ENCODE measurements at places on chromosomes 5 and 9.

DNA sequence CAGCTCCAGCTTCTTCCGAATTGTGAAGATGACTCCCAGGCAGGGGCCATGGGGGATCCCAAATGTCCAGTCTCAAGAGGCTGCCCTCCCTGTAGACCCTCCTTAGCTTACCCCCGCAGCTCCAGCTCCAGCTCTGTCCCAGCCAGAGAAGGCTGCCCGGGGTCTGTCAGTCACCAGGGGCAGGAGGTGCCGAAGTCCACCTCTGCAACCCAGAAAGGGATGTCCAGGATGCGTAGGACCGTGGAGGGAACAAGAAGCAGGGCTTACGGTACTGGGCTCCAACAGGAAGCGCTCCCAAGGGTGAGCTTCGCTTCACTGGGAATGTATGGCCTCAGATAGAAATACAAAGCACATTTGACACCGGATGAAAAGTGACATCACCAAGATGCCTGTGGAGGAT is 6.0 kb downstream of the IPPK start:
- no peak for DNase-seq

DNA sequence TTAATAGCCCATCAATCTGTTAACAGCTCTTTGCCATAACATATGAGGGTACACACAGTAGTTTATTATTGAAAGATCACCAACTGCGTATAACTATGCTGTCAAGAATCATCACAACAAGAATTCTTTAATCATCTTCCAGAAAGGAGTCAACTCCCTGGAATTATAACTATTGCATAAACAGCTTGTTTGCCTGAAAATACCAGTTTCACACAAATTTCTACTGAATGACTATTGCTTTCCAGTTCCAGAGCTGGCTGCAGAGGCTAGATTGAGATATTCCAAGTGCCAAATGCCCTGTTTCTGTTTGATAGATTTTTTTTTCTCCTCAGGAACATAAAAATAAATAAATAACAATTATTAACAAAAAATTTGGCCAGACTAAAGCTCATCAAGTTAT is 444.7 kb downstream of the TLE1 start:
- DNase-seq = no peak

GRCh38 chr5:151596828-151597539 is 5.9 kb upstream of the FAT2 start:
- DNase-seq = no peak

GRCh38 chr9:19200229-19200628 is 30.3 kb upstream of the DENND4C start:
- no peak for DNase-seq

DNA sequence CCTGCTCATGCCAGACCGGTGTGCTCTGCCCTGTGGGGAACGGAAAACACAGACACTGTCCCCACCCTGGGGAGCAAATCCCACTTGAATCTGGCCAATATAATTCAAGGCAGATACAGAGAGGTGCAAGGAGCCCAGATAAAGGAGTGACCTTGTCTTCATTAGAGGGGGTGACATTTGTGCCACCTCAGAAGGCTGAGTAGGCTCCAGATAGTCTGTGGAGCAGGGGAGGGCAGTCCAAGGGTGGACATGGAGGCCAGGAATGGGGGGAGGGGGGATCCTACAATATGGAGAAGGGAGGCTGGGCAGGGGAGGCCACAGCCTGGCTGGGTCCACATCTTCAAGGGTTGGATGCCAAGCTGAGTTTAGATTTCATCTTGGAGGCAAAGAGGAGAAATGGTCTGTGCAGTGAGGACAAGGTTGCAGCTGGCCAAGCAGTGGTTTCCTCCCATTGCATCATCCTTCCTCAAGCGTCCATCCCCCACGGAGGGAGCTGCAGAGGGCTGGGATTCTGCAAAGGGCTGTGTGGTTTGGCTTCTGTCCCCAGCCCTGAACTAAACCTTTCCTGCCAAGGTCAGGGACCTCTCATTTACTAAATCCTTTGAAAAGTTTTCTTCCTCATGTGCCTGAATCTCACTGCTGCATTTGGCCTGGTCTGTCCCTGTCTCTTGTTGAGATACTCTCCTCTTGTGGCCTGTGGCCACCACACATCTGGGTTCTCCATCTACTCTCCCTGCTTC is 60.1 kb downstream of the GALNT12 start:
- no peak for DNase-seq

GRCh38 chr5:92206681-92207080 is 823.6 kb upstream of the ARRDC3 start:
- no peak for DNase-seq

DNA sequence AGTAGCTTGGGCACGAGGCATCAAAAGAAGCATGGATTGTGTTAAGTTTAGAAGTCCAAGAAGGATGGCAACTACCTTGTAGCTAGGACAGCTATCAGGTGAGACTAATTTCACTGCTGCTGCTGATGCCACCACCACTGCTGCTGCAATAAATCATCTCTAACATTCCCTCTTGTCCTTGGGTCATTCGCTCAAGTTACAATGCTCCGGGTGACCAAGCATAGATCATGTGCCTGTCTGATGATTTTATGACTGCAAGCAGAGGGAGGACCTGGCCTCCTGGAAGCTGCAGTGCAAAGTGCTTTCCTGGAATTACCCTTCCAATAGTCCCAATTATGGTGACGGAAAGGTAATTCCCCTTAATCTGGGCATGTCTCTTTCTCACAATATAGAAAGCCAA is 334.4 kb downstream of the PRELID2 start:
- no peak for DNase-seq

DNA sequence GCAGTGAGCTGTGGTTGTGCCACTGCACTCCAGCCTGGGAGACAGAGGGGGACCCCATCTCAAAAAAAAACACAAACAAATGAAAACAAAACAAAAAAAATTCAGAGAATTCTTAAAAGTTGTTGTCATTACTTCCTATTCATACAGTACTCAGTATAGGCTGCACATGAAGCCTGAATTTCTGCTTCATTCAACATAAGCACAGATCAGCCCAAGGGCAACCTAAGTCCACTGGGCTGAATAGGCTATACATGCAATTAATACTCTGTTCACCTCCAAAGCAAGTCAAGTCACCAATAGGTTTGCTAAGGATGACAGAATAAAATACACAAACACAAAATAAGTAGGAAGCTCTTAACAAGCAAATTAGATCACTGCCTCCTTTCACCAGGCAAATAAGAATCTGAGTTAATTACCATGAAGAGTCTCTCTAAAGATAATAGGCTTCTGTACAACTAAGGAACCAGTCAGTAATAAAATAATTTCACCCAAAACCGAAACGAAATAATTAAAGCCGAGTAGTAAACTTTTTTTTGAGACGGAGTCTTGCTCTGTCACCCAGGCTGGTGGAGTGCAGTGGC is 18.7 kb downstream of the UBTD2 start:
- no peak for DNase-seq

GRCh38 chr9:37246826-37247225 is 126.5 kb downstream of the ZCCHC7 start:
- no peak for DNase-seq

- no peak for DNase-seq
Observed at GRCh38 chr9:33840381-33840780, 23.4 kb downstream of the UBE2R2 start.

GRCh38 chr9:79567671-79568098 is 4.1 kb upstream of the TLE4 start:
- no peak for DNase-seq

GRCh38 chr5:173971681-173972345 is 17.2 kb upstream of the C5orf47 start:
- DNase-seq = no peak

GRCh38 chr5:167052791-167053190 is 1238.7 kb upstream of the WWC1 start:
- no peak for DNase-seq

Measured in NCI-H187 (cell line).